ENCODE measurements at places on chromosomes 2 and 18.
A peak's percentile ranks its signal among the peaks of the same experiment; 100 is the strongest.

- DNase-seq: peak; percentile 60
These were observed 55.1 kb downstream of the DGKD start for GRCh38 chr2:233409286-233409991.

DNA sequence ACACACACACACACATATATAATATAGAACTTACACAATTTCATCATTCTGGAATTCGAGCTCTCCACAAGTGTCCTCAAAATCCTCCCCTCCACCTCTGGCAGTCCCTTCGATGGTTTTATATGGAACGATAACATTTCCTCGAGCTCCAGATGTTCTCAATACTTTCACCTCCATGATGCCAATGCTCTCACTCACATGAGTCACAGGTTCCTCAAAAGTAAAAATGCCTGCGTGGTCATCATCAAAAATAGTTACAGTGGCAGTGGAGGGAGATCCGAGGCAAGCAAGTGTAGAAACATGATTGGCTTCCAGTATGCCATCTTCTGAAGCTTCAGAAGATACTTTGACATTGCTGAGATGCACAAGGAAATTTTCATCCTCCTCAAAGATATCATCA, 23.5 kb downstream of the SLC8A1 start:
- DNase-seq: no peak

GRCh38 chr2:234954551-234954992, 2.8 kb downstream of the SH3BP4 start:
- no peak for DNase-seq

DNA sequence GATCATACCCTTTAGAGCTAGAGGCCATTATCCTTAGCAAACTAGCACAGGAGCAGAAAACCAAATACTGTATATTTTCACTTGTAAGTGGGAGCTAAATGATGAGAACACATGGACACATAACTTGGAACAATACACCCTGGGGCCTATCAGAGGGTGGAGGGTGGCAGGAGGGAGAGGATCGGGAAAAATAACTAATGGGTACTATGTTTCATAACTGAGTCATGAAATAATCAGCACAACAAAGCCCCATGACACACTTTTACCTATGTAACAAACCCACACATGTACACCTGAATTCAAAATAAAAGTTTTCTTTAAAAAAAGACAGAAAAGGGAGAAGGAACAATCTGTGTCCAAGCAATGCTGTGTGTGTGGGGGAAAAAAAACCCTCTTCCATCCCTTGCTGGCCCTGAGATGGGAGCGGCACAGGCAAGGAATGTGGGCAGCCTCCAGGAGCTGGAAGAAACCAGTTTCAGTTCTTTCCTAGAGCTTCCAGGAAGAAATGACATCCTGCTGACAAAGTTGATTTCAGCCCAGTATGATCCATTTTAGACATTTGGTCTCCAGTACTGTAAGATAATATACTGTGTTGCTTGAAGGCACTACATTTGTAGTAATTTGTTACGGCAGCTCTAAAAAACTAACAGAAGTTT, 458.7 kb upstream of the CNTNAP5 start:
- DNase-seq: no peak

DNA sequence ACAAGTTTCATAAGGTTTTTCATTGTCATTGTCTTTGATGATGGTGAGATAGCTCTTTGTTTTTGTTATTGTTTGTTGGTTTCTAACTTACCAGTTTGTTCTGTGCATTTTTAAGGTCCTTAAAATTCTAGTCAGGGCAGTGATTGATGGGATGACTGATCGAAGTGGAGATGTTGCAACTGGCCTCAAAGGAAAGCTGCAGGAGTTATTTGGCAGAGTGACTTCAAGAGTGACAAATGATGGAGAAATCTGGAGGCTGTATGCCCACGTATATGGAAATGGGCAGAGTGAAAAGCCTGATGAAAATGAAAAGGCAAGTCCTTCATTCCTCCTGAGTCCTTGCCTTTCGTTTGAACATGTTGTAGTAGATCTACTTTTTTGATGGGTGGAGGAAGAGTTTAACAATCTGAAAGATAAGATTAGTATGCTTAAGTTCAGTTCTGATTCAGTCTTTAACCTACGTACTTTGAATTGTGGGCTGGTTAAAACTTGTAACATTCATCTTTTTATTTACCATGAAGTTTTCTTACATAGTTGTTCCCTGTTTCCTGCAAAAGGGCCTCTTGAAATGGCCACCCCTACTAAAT, 135.8 kb upstream of the LTBP1 start:
- no peak for DNase-seq

DNA sequence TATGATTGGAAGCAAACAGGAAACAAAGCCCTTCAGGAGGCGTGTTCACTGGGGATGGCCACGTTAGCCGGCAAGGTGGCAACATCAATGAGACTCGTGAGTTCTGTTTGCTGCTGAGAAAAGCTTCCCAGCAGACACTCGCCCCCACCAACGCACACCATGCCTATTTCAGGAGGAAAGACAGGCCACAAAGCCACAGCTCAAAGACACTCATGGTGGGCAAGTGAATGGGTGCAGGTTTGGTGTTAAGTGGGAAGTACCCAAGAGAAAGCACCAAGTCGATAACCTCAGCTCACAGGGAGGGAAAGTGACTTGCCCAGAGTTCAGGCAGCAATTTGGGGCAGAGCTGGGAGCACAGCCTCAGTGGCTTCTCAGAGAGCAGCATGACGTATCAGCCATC, 10.5 kb upstream of the MTERF4 start:
- peak; percentile 66 for DNase-seq

GRCh38 chr2:129763190-129763846, 216.1 kb upstream of the RAB6C start:
- DNase-seq: no peak

GRCh38 chr2:3189076-3189591, 188.5 kb downstream of the EIPR1 start:
- DNase-seq: no peak

- no peak for DNase-seq
These were observed 14.1 kb downstream of the TLK1 start for GRCh38 chr2:171146633-171147032.

DNA sequence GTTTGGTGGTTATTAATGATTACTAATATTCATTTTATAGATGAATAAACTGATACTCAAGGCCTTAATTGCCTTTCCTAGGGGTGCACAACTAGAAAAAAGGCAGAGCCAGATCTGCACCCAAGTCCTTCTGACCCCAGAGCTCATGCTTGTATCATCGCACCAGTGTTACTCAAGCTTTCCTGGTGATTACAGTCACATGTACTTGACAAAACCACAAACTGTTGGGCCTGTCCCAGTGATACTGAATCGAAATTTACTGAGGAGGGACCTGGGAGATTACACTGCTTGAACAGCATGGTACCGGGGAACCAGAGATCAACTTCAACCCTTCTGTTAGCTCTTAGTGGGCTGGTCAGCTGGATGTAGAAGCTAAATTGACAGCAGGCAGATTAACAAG, 33.7 kb downstream of the FASTKD2 start:
- DNase-seq: no peak

- no peak for DNase-seq
These were observed 43.4 kb downstream of the EPB41L3 start for GRCh38 chr18:5500158-5500939.

DNA sequence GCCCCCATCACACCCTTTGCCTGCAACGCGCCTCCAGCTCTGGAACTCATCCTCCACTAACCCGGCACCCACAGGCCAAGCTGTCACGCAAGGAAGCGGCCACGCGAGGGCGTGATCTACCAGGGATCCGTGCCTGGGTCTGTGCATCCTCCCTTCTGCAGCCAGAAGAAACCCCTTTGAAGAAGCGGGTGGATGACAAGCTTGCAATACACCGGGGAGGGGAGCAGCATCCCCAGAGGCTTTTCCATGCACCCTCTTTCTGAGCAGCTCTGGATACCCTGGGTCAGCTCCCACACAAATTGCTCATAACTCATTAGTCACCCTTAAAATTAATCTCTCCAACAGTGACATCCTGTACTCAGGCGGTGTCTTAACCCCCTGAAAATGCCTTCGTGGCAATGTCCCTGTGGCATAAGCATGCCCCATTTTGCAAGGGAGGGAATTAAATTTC, 47.6 kb downstream of the PDCL3 start:
- peak; percentile 74 for DNase-seq

GRCh38 chr2:179655627-179656026, 205.8 kb downstream of the ZNF385B start:
- no peak for DNase-seq

- DNase-seq: no peak
These were observed 19.1 kb upstream of the TEX51 start for GRCh38 chr2:126879348-126880298.

DNA sequence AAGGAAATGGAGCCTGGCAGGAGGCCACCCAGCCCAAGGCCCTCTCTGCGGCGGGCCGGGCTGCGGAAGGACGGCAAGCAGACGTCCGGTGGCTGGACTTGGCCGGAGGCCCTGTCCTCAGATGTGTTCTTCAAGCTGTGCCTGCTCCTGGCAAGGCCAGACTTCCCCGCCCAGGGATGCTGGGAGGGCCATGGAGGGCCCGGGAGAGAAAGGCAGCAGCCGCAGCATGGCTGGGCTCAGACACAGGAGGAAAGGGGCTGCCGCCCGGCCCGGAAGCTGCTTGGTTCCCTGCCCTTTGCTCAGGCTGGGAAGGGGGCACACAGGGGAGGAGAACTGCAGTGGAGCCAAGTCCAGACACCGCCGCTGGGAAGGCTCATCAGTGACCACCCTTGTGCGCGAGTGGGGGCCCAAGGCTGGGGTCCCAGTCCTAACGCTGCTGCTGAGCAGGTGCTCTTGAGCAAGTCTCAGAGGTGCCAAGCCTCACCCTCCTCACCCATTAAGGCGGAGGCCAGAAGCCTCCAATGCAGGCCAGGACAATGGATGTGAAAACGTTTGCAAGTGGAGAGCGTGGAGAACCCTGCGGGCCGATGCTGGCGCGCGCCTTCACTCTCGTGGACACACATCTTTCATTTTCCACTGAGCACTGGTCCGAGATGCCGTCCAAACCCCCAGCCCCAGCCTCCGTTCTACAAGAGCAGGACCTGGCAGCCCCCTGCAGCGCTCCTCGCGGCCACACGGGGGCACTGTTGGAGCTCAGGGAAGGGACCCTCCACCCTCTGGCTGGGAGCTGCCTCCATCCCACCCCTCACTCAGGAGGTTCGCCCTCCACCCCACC, 7.9 kb downstream of the CROCC2 start:
- peak; percentile 53 for DNase-seq

GRCh38 chr2:141021109-141021508, 1109.7 kb downstream of the LRP1B start:
- no peak for DNase-seq

GRCh38 chr18:35122586-35123224, 81.5 kb downstream of the MAPRE2 start:
- DNase-seq: no peak

GRCh38 chr2:48233005-48233404, 296.9 kb upstream of the STON1 start:
- no peak for DNase-seq

GRCh38 chr18:74248189-74248588, 43.6 kb downstream of the CYB5A start:
- DNase-seq: no peak

- peak; percentile 65 for DNase-seq
These were observed 1.3 kb downstream of the RTP5 start for GRCh38 chr2:241870611-241871537.

- DNase-seq: no peak
These were observed 26.5 kb downstream of the CRYGD start for GRCh38 chr2:208097801-208098200.

DNA sequence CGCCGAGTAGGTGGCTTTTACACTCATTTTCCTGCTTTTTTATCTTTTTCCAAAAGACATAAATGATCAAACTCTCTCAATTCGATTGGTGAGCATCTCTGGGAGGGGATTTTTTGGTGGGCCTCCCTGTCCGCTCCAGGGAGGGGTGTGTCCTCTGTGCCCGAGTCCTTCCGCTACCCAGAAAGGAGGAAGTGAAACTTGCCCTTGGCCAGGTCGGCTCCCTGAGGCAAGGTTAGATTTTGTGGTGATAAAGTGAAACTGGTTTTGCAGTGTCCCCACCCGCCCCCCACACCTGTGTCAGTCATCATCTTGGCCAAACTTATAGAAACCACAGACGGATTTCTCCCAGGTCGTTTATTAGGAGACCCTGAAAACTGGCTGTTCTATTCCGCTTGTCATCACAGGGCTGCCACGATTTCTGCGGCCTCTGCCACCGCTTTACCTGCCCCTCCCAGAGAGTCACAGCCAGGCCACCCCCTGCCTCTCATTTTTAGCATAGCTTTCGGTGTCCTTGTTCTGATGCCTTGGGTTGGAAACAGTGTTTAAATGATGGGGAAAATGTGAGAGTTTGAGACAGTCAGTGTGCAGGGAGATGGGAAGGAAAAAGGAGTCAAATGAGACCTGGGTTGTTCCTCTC, 93.6 kb downstream of the SH3BP4 start:
- DNase-seq: peak; percentile 13

- DNase-seq: no peak
These were observed 14.9 kb downstream of the RBKS start for GRCh38 chr2:27875089-27875881.

- no peak for DNase-seq
These were observed 71.0 kb upstream of the ST3GAL5 start for GRCh38 chr2:85959826-85960225.

DNA sequence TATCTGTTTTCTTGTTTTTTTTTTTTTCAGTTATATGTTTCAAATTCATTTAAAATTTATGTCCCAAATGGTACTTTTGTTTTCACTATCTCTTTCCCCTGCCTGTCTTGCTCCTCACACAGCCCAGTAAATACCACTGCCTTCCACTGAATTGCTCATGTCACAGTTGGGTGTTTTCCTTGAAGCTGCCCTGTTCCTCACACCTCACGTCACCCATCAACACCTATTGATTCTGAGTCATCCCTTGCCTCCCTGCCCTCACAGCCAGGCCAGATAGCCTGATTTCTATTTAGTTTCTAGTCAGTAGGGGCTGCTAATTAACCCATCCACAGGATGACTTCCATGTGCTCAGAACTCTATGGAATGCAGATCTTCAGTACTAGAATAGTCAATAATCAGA, 25.3 kb downstream of the FSHR start:
- DNase-seq: no peak

- no peak for DNase-seq
These were observed 3.8 kb upstream of the SEMA4C start for GRCh38 chr2:96873651-96874096.

- peak; percentile 34 for DNase-seq
These were observed 46.2 kb upstream of the CCDC141 start for GRCh38 chr2:179096090-179096489.

GRCh38 chr2:168424112-168424951, 31.7 kb upstream of the CERS6 start:
- no peak for DNase-seq

DNA sequence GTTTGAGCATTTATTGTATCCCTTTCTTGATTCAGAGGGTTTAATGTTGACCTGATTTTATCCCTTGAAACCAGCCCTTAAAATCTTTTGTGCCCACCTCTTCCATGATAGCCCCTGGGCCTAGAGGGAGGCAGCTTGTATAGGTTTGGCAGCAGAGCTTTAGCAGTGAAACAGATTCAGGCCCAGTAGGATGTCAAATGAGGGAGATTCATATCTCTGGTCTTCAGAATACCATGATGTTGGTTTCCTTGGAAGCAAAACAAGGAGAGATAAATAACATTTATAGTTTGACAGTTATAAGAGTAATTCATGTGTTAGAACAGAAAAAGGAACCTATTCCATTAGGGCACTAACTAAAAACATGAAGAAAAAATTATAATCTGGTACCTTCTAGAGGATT, 649.2 kb downstream of the METTL4 start:
- DNase-seq: no peak
